Gastrocnemius medialis (tissue), 4 donors: ENCODE measurements at places on chromosomes 1 and 21. TPM values are rescaled to one million over a fixed set of nuclear protein-coding genes. Genes with fewer than 3 reads are reported as not detected.

Gene PAQR6
- not detected for total RNA-seq

Gene WNT2B
- 0.34 TPM for total RNA-seq

Gene SPATA17
- 0.49 TPM for total RNA-seq

Gene CD164L2
- total RNA-seq, result not detected

Gene RAP1GAP
- not detected for total RNA-seq

Gene MATN1
- not detected for total RNA-seq

Gene HAO2
- not detected for total RNA-seq

Gene ACOT7
- 5.8 TPM for total RNA-seq

- DNase-seq, result no peak
These were observed 10.8 kb upstream of the PTPRC start for GRCh38 chr1:198628067-198628455.

- no peak for DNase-seq
These were observed 7.3 kb downstream of the EDEM3 start for GRCh38 chr1:184747089-184747955.

DNA sequence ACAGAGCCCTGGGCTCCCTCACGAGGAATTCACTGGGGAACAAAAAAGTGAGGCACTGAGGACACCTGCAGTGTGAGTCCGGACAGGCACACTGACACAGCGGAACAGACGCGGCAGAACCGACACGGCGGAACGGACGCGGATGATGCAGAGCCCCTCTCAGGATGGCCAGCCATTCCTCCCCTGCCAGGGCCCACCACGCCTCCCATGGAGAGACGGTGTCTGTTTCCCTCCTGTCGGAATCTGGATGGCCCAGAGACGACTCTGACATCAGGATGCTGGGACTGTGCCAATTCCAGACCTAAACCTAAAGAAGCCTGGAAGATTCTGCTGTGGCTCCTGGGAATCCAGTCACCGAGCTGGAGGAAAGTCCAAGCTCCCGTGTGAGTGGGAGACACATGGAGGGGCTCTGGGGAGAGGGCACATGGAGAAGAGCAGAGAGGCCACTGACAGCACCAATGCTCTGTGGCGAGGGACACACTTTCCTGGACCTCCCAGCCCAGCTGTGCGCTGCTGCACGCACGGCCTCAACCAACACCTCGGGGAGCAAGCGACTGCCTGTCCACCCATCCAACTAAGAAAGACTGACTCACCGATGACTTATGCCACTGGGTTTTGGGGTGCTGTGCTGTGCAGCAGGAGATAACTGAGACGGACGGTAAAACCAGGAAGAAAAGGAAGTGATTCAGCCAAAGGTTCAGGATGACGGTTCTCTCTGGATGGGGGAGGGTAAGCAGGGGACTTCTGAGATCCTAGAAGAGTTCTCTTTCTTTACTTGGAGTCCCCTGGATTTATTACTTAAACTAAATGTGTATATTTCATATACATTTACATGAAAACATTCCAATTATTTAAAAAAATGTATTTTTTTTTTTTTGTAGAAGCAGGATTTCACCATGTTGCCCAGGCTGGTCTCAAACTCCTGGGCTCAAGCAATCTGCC lies 23.3 kb downstream of the ZBTB17 start:
- DNase-seq, result no peak

DNA sequence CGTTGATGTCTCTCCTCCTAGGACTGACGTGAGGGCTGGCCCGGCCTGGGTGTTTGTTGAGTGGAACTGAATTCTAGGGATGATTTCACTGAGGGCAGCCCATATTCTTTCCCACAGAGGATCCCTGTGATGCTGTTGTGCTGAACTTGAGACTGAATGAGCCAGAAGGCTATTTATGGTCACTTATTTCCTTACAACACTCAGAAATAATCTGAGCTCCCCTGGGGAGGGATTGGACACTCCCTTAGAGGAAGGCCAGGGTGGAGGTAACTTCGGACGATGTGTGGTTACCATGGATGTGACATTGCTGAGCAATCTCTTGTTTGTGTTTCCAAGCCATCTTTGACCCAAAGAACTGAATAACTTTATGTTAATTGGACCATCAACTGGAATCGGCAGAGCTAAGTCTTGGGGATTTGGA lies 5.1 kb upstream of the TMCO4 start:
- DNase-seq, result no peak

GRCh38 chr1:86788300-86789206 lies 84.2 kb downstream of the SH3GLB1 start:
- DNase-seq, result peak; percentile 67

GRCh38 chr1:89519779-89520358 lies 4.8 kb upstream of the LRRC8B start:
- DNase-seq, result no peak

GRCh38 chr21:44006656-44007055 lies 5.5 kb upstream of the TRAPPC10 start:
- no peak for DNase-seq

GRCh38 chr1:80056179-80056578 lies 1049.6 kb upstream of the ADGRL4 start:
- DNase-seq, result no peak

GRCh38 chr1:30701258-30701633 lies 22.1 kb downstream of the MATN1 start:
- no peak for DNase-seq

DNA sequence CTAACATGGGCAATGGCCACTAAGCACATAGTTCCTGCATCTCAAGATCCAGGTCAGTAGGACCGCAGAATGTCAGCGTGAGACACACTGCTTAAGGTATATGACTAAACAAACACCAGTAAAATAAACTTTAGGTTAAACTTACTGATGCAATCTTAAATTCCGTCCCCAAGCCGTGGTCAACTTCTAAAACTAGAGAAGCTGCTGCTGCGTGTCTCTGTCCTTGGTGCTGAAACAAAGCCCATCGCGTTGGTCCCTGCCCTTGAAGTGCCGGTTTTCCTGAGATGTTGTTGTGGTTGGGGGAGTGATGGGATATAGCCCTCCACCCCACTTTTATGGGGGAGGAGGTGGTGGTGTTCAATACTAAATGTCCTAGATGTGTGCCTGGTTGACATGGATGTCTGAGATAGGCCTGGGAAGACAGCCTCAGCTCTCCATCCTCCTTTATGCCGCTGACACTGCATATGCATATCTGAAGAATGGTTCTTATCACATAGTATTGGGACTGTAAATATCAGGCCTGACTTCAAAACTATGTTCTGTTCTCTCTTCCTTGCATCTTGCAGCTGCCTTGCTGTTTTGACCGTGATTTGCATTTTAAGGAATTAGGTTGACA lies 72.0 kb upstream of the KCNA3 start:
- no peak for DNase-seq

GRCh38 chr21:32389337-32390015 lies 3.3 kb downstream of the URB1 start:
- no peak for DNase-seq

DNA sequence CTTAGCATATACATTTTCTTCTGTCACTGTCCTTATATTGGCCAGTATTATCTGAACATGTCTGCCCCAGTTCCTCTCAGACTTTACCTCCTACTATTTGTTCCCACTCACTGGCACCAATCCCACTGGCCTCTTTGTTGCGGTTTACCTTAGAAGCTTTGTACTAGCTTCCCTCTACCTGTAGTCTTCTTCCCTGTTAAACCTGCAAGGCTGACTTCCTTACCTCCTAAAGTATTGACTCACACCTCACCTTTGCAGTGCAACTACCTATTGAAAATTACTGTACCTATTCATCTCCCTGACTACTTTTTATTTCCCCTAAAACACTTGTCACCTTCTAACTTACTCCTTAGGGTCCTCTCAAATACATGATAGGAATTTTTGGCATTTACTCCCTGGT lies 111.1 kb downstream of the CLEC20A start:
- no peak for DNase-seq

GRCh38 chr21:42193131-42193671 lies 25.7 kb upstream of the ABCG1 start:
- DNase-seq, result no peak

- DNase-seq, result no peak
These were observed 7.0 kb upstream of the ID3 start for GRCh38 chr1:23566304-23566703.

GRCh38 chr1:156488566-156489165 lies 11.9 kb downstream of the MEF2D start:
- no peak for DNase-seq

GRCh38 chr1:68401506-68401905 lies 48.2 kb downstream of the RPE65 start:
- DNase-seq, result no peak

DNA sequence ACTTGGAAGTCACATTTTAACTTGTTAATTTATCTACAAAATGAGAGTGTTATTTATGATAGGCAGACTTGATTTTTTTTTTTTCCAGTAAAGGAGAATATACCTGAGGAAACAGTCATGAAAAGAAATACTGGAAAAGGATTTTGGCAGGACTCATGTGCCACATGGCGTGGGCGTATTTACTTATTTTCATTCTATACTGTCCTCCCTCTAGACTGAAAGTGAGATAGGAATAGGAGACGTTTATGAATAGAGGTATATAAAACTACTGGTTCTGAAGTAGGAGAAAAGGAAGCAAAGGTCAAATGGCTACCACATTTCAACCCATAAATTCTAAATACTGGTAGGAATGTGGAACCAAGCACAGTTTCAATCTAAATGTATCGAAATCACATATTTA lies 94.8 kb upstream of the MPC2 start:
- DNase-seq, result no peak

DNA sequence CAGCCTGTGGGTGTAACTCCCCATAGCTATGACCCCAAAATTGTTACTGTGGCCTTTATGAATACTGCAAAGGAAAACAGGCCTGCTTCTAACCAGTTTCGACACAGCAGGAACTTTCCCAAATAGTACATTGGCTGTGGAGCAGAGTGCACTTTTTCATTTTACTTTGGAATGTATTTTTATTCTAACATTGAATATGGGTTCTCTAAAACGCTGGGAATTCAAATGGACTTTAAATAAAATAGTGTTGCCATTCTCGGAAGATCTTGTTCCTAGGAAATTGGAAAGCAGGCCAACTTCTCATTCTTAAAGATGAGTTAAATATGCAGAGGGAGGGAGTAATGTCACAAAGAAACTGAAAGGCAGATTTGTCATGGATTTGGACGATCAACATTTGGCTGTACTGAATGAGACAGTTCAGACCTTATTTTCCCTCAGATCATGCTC lies 39.6 kb upstream of the ARHGAP29 start:
- DNase-seq, result no peak

DNA sequence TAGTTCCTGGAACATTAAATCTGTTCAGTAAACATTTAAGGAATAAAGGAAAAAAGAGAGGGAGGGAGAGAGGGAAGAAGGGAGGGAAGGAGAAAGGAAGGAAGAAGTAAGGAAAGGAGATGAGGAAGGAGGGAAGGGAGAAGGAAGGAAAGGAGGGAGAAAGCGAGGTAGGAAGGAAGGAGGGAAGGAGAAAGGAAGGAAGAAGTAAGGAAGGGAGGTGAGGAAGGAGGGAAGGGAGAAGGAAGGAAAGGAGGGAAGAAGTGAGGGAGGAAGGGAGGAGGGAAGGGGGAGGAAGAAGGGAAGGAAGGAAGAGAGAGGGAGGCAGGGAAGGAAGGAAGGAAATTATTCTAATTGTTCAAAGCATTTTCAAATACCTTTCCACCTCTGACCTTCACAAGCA lies 77.2 kb upstream of the JUN start:
- no peak for DNase-seq

DNA sequence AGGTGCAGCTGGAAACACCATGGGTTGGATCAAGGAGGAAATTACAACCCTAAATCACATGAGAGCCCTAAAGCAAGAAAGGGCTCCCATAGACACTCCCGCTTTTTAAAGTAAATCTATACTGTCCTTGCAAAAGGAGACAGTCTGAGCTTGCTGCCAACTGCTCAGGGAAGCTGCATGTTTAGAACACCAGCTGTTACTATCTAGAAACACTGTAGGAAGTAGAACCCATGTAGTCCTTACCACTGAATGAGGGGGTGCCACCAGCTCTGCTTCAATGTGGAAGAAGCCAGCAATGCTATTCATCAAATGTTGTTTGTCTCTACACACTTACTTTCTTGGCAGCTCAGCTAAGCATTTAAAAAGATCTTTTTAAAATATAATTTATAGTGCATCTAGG lies 79.8 kb downstream of the PIGK start:
- no peak for DNase-seq

GRCh38 chr1:85317560-85317959 lies 41.1 kb upstream of the BCL10 start:
- DNase-seq, result no peak

- DNase-seq, result no peak
These were observed 1.1 kb downstream of the CD84 start for GRCh38 chr1:160578175-160578524.

GRCh38 chr1:32775640-32776337 lies 41.4 kb downstream of the YARS1 start:
- DNase-seq, result no peak

- no peak for DNase-seq
These were observed 2.5 kb downstream of the PPP1R15B start for GRCh38 chr1:204409123-204409522.

DNA sequence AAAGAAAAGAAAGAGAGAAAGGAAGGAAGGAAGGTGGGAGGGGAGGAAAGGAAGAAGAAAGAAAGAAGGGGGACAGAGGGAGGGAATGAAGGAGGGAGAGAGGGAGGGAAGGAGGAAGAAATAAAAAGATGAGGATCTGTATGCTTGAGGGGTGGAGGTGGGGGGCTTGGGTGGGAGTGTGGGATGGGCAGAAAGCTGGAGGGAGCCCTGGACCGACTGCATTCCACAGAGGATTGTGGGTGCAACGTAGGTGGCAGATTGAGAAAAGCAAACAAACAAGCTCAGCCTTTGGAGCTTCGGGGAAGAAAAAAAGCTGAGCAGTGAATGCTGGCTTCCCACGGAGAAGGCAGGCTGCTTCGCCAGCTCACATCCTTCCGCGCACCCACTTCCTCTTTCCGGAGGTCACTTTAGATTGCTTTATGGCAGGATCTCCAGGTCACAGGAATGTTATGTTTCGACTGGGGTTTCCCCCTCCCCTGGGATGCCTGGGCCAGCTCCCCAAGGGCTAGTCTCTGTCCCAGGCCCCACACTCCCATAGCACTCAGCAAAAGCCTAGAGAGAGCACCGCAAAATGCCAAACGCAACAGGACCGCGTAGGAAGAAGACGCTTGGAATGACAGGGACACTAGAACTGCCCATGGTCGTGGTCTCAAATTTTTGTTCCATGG lies 20.7 kb upstream of the LGALS8 start:
- peak; percentile 4 for DNase-seq

GRCh38 chr21:18614303-18614702 lies 210.7 kb upstream of the TMPRSS15 start:
- no peak for DNase-seq

DNA sequence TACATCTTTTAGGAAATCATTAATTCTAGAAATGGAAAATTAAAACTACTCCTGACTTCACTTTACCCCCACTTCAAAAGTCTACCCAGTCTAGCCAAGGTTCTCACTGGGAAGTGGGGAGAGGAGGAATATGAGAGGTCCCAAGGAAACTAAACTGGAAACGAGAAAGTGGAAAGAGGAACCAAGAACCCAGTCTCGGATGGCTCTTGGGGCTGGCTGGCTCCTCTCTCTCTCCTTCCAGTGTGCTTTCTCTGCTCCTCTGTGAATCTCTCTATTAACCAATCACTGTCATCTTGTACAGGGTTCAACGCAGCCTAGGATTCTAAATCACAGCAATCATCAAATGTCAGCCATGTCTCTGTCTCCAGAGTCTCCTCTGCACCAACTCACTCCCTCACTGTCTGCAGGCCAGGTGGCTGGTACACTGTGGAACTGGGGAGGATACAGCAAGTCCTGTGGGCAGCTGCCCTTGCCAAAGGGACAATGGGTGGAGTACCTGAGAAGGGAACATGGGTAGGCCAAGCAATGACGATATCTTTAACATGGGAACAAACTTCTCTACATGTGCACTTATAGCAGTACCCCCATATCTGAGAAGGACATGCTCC lies 33.7 kb downstream of the GNB1 start:
- DNase-seq, result peak; percentile 72
